Renal cortical epithelial cell (primary cell): ENCODE measurements at places on chromosomes 16 and 17.

- DNase-seq, result no peak
These were observed 241.4 kb downstream of the KATNIP start for GRCh38 chr16:27791404-27791719.

DNA sequence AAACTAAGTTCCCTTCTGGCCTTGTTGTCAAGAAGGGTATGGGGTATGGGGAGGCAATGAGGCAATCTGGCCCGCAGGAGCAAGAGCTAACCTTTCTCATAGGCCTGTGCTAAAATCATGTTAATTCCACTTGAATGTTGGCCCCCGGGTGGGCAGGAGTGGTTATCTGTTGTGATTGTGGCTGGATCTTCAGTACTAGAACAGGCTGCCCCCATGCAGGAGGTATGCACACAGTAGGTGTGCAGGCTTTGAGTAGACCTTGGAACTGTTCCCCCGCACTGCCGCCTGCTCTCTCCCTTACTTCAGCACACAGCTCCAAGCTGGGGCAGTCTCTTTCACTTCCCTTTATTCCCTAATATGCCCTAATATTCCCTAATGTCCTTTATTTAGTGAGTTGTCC is 52.4 kb upstream of the TANGO6 start:
- DNase-seq, result no peak

DNA sequence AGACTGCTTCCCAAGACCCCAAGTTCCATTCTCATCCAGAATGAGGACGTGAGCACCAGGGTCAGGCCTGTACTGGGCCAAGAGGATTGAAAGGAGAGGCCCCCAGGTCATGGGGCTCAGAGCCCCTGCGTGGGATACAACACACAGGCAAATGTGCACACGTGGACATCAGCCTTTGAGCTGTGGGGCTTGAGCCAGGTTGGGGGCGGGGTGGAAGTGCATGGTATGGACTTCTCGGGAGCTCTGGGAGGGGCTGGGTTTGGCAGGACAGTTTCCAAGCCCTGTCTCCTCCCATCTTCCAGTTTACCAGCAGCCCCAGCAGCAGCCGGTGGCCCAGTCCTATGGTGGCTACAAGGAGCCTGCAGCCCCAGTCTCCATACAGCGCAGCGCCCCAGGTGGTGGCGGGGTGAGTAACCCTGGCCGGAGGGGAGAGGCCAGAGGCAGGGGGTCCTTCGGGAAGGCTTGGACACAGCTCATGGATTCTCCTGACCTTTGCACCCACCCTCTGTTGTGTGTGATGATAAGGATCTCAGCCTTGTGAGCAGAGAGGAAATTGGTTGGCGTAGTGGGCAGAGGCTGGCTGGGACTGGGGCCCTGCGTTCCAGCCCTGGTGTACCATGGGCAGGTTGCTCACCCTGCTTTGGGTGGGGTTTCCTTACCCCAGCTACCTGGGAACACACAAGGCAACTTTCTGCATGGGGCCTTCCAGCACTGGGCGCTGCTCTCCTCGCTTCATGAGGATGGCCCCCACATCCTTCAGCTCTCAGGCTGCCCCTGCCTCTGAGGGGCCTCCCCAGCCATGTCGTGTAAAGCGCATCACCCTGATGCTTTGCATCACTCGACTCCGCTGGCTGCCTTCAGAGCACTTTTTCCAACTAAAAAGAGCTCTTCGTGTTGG is 10.4 kb upstream of the LASP1NB start:
- no peak for DNase-seq

GRCh38 chr16:49839017-49839825 is 16.7 kb downstream of the ZNF423 start:
- DNase-seq, result no peak

- DNase-seq, result peak; percentile 85
These were observed 102.6 kb downstream of the ZNF778 start for GRCh38 chr16:89319886-89320781.
